ENCODE measurements at places on chromosomes 7 and 10.

- H3K4me1 ChIP-seq = no peaks in the 10 kb centered on the region
- no peak overlapping the region for H3K4me3 ChIP-seq
- no peak overlapping the region for H3K27ac ChIP-seq
- no peak for DNase-seq
These were observed 130.9 kb upstream of the ADCY1 start for GRCh38 chr7:45443263-45443662.

- DNase-seq = no peak
- H3K36me3 ChIP-seq = peaks cover 5% of the 10 kb centered on the region
- no peak overlapping the region for H3K4me3 ChIP-seq
- no peaks in the 10 kb centered on the region for H3K27me3 ChIP-seq
- no peaks in the 10 kb centered on the region for H3K4me1 ChIP-seq
- H3K27ac ChIP-seq = peak overlapping the region; percentile 55
These were observed 195.3 kb upstream of the MYO3A start for GRCh38 chr10:25738776-25739175.

DNA sequence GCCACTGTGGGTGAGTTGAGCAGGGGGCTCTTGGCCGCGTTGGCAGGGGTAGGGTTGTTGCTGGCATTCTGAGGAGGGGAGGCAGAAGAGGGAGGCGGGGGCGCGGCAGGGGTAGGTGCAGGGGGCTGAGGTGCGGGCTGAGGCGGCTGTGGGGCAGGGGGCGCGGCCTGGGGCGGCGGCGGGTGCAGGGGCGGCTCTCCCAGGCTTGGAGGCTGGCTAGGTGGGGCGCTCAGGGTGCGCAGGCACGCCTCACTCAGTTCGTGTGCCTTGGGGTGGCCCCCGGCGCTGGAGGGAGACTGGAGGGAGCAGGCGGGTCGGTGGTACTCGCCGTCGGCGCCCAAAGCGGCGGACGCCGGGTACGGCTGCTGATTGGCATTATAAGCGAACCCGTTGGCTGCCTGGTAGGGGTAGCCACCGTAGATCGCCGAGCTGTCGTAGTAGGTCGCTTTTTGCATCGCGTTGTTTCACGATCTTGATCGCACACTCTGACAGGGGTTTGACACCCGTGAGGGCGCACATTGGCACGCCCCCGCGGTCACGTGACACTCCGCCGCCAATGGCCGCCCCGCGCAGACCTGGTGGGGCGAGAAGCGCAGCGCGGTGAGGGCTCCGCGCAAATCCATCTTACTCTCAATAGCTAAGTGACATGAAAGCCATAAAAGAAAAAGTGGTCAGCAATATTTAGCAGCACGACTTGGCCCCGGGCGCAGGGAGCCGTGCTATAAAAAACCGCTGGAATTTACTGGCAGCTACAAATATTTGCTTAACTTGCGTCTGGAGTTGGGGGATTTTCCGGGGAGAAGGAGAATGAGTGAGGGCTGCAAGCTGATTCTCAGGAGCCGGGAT, 7.9 kb upstream of the HOXA2 start:
- no peak overlapping the region for H3K4me3 ChIP-seq
- H3K27me3 ChIP-seq = peaks cover 97% of the 10 kb centered on the region
- H3K36me3 ChIP-seq = no peaks in the 10 kb centered on the region
- no peak for DNase-seq

- no peaks in the 10 kb centered on the region for H3K27me3 ChIP-seq
- peaks cover 15% of the 10 kb centered on the region for H3K4me1 ChIP-seq
- H3K4me3 ChIP-seq = no peak overlapping the region
- DNase-seq = no peak
- H3K27ac ChIP-seq = no peak overlapping the region
These were observed 226.2 kb downstream of the SKIDA1 start for GRCh38 chr10:21299330-21299729.

- H3K27ac ChIP-seq = no peak overlapping the region
- no peak overlapping the region for H3K4me3 ChIP-seq
- no peaks in the 10 kb centered on the region for H3K27me3 ChIP-seq
- H3K4me1 ChIP-seq = no peaks in the 10 kb centered on the region
These were observed 45.5 kb upstream of the ZNRF2 start for GRCh38 chr7:30238721-30239441.

- no peaks in the 10 kb centered on the region for H3K36me3 ChIP-seq
- H3K27ac ChIP-seq = no peak overlapping the region
- no peak overlapping the region for H3K4me3 ChIP-seq
- H3K27me3 ChIP-seq = no peaks in the 10 kb centered on the region
- DNase-seq = no peak
- H3K4me1 ChIP-seq = no peaks in the 10 kb centered on the region
These were observed 62.7 kb upstream of the CARD11 start for GRCh38 chr7:3106361-3106826.

- no peak overlapping the region for H3K4me3 ChIP-seq
- H3K27ac ChIP-seq = no peak overlapping the region
- no peaks in the 10 kb centered on the region for H3K27me3 ChIP-seq
These were observed 2.8 kb downstream of the SPRN start for GRCh38 chr10:133421336-133422222.

DNA sequence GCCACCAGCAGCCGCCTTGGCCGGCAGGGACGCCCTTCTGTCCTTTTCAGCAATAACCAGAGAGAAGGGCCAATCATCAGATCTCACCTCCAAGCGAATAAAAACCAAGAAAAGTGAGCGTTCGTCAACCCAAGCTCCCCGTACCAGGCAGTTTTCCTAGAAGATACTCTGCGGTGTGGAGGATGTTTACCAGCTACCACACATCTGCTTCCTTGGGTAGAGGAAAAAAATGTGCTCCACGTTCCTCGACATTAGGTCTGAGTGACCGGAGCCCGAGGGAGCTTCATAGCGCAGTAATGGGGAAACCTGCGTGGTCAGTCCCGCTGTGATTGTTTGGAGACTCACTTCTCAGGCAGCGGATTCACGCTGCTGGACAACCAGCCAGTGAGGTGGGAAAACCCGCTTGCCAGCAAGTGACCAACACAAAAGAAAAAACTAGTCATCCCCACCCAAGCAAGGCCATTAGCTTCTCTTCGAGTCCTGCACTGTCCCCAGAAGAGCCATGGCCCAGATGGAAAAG, 73.0 kb downstream of the ZRANB1 start:
- H3K4me3 ChIP-seq = no peak overlapping the region
- H3K27ac ChIP-seq = no peak overlapping the region
- H3K27me3 ChIP-seq = no peaks in the 10 kb centered on the region
- peaks cover 26% of the 10 kb centered on the region for H3K4me1 ChIP-seq
- DNase-seq = no peak

DNA sequence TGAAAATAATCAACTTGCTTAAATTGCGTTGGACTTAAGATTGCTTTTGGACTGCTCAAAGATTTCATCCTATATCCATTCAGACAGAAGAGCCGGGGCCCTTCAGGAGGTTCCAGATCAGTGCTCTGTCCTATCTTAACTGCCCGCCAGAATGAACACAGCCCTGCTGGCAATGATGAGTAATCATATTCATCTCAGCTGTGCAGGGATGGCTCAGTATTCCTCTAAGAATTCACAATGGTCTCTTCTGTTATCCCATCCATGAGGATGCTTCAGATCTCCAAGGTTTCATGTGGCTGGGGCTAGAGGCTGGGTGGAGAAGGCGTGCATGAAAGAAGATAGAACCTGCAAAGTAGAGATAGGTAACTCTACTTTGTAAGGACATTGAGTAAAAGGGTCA, 80.0 kb upstream of the NPVF start:
- H3K4me1 ChIP-seq = no peaks in the 10 kb centered on the region
- no peak overlapping the region for H3K27ac ChIP-seq
- no peak overlapping the region for H3K4me3 ChIP-seq
- peaks cover 19% of the 10 kb centered on the region for H3K27me3 ChIP-seq
- H3K36me3 ChIP-seq = no peaks in the 10 kb centered on the region

- no peak for DNase-seq
- H3K4me1 ChIP-seq = no peaks in the 10 kb centered on the region
- no peak overlapping the region for H3K4me3 ChIP-seq
- no peaks in the 10 kb centered on the region for H3K36me3 ChIP-seq
These were observed 25.9 kb downstream of the TBXAS1 start for GRCh38 chr7:139854803-139855497.

GRCh38 chr7:83162402-83163256, at the start of gene PCLO:
TSS of gene PCLO (minus strand) at chr7:83162884. CDS start at chr7:83162592, 292 bp downstream.
- H3K4me1 ChIP-seq = peaks cover 7% of the 10 kb centered on the region
- peak; percentile 75 for DNase-seq
- H3K4me3 ChIP-seq = peak within 1 kb of the TSS; percentile 57
- no peak within 1 kb of the TSS for H3K27ac ChIP-seq

Data from A673 (cell line).